ENCODE measurements at places on chromosomes 11 and 22. TPM values are rescaled to one million over a fixed set of nuclear protein-coding genes. Genes with fewer than 3 reads are reported as not detected.

The STK33 gene
- 19.9 TPM for total RNA-seq

DNA sequence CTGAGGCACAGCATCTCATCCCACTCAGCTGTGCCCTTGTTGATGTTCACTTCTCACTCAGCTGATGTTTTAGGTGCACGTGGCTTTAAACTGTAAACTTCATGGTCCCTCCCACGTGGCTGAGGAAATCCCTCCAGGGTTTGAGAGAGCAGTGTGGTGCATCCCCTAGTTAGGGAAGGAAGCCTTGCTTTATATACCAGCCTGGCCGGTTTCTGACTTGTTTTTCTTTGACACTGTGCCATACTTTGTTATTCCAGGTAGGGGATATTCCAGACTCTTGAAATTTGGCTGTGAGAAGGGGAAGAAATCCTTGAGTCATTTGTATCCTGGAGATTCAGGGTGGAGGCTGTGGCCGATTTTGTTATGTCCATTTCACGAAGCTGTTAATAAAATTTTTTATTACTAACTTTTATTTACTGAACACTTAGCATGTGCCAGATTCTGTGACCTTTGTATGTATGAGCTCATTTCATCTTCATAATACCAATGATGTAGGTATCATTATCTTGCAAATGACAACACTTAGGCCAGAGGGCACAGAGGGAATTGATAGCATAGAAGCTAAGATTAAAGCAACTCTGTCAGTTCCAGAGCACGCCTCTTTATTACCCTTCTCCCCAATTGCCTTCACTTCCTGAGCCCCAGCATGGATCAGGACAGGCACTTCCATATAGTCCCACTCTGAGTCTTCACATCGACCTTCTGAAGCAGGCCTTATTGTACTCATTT lies 116.6 kb downstream of the NAV2 start:
- ATAC-seq, result no peak

GRCh38 chr11:9577556-9577955 lies 4.1 kb downstream of the WEE1 start:
- no peak for ATAC-seq

The APOA4 gene
- total RNA-seq, result 0.50 TPM

The NXPE4 gene
- total RNA-seq, result not detected

DNA sequence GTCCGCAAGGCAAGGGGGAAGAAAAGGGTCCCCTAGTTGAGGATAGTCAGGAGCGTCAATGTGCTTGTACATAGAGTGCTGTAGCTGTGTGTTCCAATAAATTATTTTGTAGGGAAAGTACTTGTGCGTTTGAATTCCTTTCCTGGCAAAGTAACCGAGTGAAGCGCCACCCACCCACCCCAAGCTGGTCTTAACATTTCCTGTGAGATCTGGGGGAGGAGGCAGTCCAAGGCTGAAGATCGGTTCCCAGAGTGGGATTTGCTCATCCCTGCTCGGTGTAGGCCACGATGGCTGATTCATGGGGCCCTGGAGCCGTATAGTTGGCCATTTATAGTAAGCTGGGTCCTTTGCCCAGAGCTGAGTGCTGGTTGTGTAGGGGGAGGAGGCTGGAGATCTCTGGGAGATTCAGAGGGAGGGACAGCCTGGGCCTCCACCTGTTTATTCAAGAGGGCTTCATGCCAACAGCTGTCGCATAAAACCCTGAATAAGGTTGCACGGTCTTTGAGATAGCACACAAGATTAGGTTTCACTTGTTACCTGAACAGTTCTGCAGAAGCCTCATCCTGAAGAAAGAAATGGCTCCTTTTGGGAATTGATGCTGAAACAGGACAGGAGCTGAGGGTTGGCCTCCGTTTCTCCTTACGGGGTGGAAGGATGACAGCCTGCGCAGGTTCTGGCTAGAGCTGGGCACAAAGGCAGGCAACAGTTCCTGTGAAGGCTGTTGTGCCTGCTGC lies 2.4 kb downstream of the ATF4 start:
- no peak for ATAC-seq

GRCh38 chr11:8289492-8289918 lies 25.8 kb upstream of the LMO1 start:
- no peak for ATAC-seq

The TYR gene
- total RNA-seq, result not detected

GRCh38 chr11:33553486-33553885 lies 147.1 kb downstream of the C11orf91 start:
- ATAC-seq, result no peak

- no peak for ATAC-seq
Observed at GRCh38 chr11:11313426-11313825, 39.6 kb downstream of the CSNK2A3 start.

- ATAC-seq, result peak; percentile 93
Observed at GRCh38 chr22:43142880-43143562, at the start of gene MCAT. Gene MCAT, minus strand, starts transcription at chr22:43143398. Its CDS starts 50 bp downstream, at chr22:43143348.

All from motor neuron (in vitro differentiated cells).